ENCODE measurements at places on chromosomes 4 and X. TPM values are rescaled to one million over a fixed set of nuclear protein-coding genes. Genes with fewer than 3 reads are reported as not detected.

The CT45A2 gene
- total RNA-seq, result not detected

The SLC16A2 gene
- 2.3 TPM for total RNA-seq

The PPA2 gene
- 130 TPM for total RNA-seq

The ZNF630 gene
- 6.4 TPM for total RNA-seq

GRCh38 chr4:101418055-101418454 lies 70.7 kb upstream of the PPP3CA start:
- no peak for DNase-seq

DNA sequence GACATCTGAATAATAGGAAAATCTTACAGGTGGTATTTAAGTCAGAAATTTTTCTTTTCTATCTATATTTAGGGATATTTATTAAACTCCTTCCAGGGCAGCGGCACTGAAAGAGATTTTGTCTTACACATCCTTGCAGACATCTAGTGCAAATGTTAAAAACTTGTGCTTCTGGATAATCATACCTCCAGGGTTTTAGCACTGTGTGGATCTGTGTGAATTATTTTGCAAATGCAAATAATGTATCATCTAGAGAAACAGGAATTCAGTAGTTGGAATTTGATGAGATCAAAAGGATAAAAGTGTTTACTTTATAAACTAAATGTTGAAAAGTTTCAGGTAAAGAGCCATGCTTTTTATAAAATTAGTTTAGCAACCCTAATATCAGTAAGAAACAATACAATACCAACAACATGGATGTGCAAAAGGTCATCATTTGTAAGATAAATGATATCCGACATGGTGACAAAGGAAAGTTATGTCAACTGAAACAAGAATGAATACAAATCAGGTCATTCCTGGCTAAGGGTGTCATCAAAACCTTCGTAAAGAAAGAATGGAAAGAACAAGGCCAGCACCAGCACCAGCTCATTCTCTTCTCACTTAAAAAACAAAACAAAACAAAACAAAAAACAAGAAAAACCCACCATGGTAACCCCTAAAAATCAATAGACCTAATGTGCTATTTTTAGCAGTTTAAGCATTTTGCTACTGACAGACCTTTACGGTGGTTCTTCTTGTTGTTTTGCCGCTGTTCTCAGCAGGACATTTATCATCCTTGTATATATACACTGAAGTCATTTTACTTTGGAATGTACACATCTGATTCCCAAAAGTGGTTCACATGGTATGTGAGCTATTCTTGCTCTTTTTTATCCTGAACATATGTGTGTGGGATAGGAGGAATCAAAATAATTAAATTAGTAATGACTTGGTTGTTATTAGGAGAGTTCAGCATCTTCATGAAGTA lies 219.7 kb upstream of the NDST3 start:
- no peak for DNase-seq

DNA sequence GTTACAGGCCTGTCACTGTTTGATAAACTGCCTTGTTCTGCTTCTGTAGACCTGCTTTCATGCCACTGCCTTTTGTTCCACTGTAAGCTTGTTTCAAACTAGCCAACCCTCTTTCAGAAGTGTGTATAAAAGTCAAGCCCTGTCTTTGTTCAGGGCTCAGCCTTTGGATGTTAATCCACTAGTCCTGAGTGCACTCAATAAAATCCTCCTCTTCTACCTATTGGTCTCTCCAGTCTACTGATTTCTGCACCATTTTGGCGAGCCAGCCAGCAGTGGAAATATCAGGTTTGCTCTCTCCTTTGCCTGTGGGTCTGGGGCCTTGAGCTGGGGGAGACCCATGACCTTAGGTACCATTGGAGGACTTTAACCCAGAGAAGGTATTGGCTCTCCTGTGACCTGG lies 901.6 kb upstream of the NDST4 start:
- no peak for DNase-seq

- DNase-seq, result no peak
Observed at GRCh38 chrX:30308263-30309138, 689 bp downstream of the NR0B1 start.

DNA sequence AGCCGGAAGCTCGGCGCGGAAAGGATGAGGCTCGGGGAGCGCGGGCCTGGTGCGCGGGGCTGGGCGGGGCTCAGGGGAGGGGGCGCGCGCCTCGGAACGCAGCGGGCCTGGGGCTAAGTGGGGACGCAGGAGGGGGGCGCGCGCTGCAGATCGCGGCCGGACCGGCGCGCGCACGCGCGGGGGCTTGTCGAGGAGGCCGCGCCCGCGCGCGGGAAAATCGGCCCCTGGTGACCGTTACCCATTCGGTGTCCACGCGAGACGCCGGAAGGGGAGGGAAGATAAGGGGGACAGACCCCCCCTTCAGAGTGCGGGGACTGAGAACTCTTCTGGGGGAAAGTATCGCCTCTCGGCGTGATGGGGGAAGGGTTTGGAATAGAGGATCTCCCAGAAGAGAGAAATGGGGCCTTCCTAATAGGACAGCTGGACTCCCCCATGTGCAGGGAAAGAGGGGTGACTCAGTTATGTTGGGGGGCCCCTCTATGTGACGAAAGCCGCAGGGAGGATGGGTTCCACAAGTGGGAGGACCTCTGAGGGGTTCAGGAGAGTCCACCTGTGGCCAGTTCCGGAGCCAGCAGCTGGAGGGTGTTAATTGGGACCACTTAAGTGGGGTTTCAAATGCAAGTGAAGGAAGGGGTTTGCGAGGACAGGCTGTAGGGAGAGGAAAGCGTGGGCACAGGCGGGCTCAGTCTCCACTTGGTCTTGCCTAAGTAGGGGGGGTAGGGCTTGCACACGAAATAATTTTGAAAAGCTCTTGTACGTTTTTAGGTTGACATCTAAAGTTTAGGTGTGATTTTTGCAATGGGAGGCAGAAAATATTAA lies 584 bp downstream of the SUV39H1 start:
- DNase-seq, result peak; percentile 19

DNA sequence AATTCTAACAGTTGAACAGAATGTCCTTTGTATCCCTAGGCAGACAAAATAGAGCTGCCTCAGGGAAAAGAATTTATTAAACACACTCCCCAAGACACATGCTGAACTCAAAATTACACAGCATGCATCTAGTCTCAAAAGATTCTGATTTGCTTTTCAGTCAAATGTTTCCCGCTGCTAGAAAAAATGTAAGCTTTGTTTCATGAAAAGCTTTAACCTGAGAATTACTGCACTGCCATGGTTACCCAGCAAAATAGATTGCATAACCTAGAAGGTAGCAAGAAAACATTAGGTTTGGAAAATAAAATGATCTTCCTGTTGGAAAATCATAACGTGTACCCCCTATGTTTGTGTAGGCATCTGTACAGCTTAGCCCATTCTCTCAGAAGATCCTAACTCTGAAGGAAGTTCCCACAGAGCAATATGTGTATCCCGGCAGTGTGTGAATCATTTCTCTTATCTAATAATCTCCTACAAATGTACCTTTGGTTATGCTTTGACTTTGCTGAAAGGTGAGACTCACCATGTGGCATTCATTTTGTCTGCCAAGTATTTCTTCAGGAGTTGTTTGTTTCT lies 646.9 kb downstream of the STPG2 start:
- DNase-seq, result no peak

- no peak for DNase-seq
Observed at GRCh38 chrX:107154787-107155620, 36.4 kb upstream of the RBM41 start.

DNA sequence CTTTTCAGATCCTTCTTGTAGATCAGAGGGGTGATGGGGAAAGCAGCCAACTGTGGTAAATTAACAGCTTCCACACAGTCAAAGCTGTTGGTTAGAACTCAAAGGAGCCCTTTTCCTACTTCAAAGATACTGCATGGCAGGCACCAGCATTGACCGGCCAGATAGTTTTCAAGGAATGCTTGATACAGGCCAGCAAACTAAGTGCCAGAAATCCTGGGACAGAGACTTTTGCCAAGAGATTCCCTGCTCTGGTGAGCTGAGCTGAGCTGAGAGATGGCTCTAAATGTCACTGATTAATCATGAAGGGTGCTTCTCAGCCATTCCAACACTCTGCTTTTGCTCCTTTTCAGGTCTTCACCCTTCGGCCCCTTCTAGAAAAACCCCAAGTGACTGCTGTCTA lies 131.6 kb upstream of the MED14 start:
- DNase-seq, result no peak
